Activated CD4-positive, CD25-positive, alpha-beta regulatory T cell (primary cell): ENCODE measurements at places on chromosomes 11 and 22.
A peak's percentile ranks its signal among the peaks of the same experiment; 100 is the strongest.

GRCh38 chr22:19696504-19697276 lies 17.6 kb upstream of the SEPTIN5 start:
- DNase-seq = no peak

- peak; percentile 46 for DNase-seq
Observed at GRCh38 chr11:75328426-75329277, 22.8 kb downstream of the ARRB1 start.

DNA sequence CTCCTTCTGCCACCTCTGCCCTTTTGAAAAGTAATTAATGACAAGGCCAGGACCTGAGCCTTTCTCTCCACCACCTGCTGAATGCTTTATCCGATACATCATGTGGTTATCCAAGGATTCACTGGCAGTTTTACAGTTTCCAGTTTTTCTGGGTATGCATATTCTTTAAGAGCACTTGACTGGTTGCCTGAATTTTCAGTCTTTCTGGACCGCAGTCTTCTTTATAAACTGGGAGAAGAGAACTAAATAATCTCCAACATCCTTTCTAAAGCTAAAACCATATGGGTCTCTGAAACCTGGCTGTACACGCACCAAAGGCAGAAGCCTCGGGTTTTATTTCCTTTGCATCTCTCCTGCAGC lies 65.1 kb downstream of the BTG4 start:
- no peak for DNase-seq

GRCh38 chr11:78742430-78742829 lies 167.8 kb upstream of the NARS2 start:
- no peak for DNase-seq

- peak; percentile 51 for DNase-seq
Observed at GRCh38 chr11:117907276-117908108, 21.7 kb downstream of the TMPRSS13 start.

DNA sequence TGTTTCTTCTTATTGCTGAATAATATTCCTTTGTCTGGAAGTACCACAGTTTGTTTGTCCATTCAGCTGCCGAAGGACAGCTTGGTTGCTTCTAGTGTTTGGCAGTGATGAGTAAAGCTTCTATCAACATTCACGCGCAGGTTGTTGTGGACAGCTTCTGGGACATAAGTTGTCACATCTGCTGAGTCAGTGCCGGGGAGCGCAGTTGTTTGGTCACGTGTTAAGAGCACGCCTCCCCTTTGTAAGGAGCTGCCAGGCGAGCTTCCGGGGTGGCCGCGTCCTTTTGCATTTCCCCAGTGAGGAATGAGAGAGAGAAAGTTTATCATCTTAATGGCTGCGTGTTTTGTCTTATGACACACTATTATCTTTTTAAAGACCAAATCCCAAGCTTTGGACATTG lies 30.3 kb downstream of the SAMM50 start:
- no peak for DNase-seq

- no peak for DNase-seq
Observed at GRCh38 chr22:28629420-28630176, 50.0 kb downstream of the TTC28 start.
